ENCODE measurements at places on chromosomes 2 and 18.

DNA sequence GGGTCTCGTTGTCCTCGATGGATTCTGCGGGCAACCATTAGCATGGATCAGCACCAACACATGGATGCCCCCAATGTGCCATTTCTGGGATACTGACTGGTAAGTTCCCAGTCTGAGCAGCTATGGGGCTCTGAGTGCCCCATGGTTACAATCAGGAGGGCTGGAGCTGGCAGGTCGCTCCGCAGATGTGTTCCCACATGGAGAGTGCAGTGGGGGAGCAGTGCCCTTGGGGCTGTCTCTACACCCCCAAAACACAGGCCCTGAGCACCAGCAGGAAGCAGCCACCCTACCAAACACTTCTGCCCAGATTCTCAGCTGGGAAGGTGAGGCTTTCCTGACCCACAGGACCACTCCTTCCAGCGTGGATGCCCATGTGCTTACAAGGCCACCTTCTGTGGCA is 8.0 kb downstream of the NGEF start:
- no peak for DNase-seq

DNA sequence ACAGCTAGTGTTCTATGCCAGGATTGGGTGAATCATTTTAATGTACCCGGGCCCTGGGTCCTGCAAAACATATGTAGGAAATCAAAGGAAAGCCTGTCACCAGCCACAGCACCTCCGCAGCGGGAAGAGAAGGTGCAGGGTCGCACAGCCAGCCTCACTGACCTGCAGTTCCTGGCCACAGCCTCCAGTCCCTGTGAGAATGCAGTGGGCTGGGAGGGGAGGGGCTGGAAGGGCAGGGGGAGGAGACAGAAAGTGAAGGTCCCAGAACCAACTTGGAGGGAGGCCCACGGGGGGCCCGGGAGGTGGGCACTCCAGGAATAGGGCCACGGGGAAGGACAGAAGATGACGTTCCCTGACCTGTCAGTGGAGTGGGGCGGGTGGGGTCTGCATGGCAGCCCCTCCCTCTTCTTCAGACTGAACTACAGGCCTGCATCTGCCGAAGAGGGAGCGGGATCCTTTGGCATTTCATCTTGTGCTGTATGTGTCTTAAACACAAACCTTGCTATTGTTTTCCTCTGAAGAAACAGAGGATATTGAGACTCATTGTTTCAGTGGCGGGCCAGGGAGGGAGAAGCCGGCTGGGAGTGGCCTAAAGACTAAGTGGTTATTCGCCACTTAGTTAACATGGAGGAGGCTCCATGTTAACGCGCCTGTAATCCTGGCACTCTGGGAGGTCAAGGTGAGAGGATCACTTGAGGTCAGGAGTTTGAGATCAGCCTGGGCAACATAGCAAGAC is 7.5 kb downstream of the MAL start:
- DNase-seq = no peak

DNA sequence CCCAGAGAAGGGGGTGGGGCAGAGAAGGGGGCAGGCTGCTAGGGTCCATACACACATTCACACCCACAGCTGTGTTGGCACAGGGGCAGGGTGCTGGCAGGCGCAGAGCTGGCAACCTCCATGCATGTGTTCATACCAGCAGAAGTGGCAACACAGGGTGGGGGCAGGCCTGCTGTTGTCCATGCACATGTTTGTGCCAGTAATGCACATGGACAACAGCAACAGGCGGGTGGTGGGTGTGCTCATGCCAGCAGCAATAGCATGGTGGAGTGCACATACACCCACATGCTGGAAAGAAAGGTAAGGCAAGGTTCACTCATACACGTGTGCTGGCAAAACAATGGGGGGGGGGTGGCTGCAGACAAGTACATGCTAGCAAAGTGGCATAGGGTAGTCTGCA is 54.7 kb downstream of the FBXO15 start:
- no peak for DNase-seq

DNA sequence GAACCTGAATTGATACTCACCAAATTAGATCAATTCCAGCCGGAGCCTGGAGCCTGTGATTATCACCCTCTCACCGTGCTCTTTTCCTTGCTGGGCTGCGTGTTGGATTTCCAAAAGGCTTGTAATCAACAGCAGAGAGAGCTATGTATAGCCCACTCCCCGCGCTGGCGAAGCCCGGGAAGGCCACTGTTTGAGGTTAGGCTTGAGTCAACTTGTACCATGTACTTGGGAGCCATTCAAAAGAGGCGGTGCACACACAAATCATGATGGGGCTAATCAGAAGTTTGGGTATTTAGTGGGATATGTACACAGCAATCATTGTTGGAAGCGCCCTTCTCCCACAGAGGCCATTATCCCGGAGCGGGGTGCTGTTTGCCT is 151.6 kb downstream of the GLI2 start:
- peak; percentile 49 for DNase-seq

DNA sequence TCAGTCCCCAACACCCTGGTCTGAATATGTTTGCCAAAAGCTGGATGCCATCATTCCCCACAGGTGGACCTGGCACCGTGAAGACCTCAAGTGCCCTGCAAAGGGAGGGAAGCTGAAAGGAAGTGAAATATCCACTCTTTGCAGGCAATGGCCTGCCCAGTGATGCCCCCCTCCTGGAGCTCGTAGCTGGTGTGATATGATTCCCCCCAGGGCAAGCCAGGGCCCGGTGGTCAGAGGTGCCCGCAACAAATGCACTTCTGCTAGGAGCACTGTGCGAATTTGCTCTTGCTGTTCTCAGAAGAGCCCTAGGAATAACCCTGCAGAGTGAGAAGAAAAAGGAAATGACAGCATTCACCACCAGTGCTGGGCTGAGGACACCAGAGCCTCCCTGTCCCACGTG is 247.4 kb downstream of the KLHL29 start:
- no peak for DNase-seq

- peak; percentile 90 for DNase-seq
Observed at GRCh38 chr2:18299423-18300212, 260.8 kb downstream of the RDH14 start.

GRCh38 chr2:50651676-50652075 is 380.3 kb downstream of the NRXN1 start:
- DNase-seq = no peak

- peak; percentile 83 for DNase-seq
Observed at GRCh38 chr2:45851576-45852304, 200.3 kb downstream of the PRKCE start.

DNA sequence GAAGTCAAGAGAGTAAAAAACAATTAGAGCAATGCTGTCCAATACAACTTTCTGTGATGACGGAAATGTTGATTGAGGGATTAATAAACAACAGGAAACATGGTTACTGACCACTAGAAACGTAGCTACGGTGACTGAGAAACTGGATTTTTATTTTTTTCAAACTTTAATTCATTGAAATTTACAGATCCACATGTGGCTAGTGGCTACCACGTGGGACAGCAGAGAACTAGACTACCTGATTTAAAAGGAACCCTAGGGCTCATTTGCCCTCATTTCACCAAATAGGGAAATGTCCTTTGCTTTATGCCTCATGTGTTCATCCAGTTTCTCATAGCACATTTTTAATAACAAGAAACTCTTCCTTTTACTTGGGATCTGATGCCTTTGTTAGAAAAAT is 413.0 kb downstream of the TGIF1 start:
- DNase-seq = no peak

GRCh38 chr18:63146828-63147409 is 172.7 kb downstream of the BCL2 start:
- no peak for DNase-seq

GRCh38 chr2:36178384-36178783 is 177.2 kb upstream of the CRIM1 start:
- DNase-seq = no peak

DNA sequence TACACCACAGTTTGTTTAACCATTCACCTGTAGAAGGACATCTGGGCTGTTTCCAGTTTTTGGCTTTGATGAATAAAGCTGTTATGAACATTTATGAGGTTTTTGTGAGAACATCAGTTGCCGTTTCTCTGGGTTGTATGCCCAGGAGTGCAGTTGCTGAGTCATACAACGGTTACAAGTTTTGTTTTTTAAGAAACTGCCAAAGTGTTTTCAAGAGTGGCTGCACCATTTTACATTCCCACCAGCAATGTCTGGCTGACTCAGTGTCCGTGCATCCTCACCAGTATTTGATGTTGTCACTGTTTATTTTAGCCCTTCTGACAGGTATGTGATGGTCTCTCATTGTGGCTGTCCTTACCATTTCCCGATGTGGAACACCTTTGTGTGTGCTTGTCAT is 48.0 kb upstream of the GPR17 start:
- peak; percentile 35 for DNase-seq

- DNase-seq = peak; percentile 79
Observed at GRCh38 chr2:222904557-222905258, 43.9 kb downstream of the ACSL3 start.

DNA sequence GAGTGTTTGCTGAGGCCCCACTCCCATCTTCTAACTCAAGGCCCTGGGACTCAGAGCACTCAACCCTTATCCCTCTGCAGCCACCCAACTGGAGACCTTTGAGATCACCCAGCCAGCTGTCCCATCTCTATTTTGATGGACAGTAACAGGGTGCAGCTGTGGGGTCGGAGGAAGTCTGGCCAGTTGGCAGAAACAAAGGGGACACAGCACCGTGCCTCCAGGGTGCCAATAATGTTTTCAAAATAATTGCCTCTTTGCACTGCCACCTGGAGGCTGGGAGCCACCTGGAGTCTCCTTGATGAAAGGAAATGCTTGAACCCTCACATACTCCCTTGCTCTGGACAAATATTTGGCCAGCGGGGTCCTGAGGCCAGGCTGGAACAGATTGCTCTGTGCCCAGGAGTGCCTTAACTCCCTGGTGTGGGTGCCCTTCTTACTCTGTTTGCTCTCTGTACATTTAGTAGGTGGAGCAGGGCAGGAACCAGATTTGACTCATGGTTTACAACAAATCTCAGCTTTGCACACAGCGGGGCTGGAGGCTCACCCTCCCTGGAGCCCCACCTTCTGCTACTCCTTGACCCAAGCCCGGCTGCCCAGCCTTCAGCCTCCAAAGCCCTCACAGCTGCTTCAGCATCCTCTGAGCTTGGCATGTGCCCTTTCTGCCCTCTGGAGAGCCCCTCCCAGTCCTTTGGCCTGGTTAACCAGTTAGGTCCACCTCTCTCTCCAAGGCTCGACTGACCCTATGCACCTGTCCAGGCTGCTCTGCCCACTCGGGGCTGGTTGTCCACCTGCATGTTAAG is 17.2 kb downstream of the MAL start:
- no peak for DNase-seq

GRCh38 chr2:109679225-109679624 is 65.1 kb downstream of the SOWAHC start:
- DNase-seq = no peak

DNA sequence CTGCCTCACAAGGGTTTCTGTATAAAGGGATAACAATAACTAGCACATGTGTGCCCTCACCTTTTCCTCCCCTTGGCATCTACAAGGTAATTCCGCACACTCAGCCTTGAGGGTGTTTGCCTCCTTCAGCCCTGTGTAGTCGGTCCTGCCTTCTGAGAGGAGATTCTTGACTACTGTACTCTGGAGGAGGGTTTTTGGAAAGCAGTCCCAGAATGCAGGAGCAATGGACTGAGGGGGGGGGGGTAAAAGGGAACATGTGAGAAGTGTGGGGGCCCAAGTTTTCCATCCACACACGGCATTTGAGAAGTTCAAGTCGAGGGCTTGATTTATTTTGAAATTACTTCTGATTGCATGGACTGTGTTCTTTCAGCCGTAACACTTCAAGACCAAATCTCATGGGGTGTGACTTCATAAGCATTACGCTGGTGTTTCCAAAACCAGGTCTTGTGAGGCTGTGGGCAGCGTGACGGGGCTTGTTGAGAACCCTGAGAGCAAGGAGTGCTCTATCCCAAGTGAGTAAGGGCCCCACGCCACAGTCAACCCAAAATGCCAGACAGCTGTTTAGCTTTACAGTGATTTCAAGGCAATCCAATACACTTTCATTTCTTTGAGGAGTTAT is 198.7 kb upstream of the MEIS1 start:
- no peak for DNase-seq

DNA sequence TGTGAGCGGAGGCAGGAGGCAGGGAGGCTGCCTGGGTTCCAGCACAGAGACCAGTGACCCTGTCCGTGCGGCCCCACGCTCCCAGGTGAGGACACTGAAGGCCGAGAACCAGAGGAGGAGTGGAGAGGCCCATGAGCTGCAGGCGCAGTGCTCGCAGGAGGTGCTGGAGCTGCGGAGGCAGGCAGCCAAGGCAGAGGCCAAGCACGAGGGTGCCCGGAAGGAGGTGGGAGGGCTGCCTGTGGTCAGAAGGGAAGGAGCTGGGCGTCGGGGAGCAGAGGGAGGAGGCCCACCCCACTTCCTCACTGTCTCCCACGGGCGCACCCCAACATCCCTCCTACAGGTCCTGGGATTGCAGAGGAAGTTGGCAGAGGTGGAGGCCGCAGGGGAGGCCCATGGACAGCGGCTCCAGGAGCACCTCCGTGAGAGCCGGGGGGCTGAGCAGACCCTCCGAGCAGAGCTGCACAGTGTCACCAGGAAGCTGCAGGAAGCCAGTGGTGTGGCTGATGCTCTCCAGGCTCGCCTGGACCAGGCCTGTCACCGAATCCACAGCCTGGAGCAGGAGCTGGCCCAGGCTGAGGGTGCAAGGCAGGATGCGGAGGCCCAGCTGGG is 33.0 kb upstream of the SNED1 start:
- no peak for DNase-seq

DNA sequence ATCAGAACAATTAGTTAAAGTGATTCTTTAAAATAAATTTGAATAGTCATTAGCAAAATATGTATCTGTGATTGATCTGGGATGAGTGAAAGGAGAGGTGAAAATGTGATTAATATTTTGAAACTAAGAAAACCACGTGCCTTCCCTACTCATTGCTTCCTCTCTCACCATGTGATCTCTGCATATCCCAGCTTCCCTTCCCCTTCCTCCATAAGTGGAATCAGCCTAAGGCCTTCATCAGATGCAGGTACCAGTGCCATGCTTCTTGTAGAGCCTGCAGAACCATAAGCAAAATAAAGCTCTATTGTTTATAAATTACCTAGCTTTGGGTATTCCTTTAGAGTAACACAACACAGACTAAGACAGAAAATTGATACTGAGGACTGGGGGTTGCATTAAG is 11.2 kb upstream of the STAT1 start:
- DNase-seq = no peak

DNA sequence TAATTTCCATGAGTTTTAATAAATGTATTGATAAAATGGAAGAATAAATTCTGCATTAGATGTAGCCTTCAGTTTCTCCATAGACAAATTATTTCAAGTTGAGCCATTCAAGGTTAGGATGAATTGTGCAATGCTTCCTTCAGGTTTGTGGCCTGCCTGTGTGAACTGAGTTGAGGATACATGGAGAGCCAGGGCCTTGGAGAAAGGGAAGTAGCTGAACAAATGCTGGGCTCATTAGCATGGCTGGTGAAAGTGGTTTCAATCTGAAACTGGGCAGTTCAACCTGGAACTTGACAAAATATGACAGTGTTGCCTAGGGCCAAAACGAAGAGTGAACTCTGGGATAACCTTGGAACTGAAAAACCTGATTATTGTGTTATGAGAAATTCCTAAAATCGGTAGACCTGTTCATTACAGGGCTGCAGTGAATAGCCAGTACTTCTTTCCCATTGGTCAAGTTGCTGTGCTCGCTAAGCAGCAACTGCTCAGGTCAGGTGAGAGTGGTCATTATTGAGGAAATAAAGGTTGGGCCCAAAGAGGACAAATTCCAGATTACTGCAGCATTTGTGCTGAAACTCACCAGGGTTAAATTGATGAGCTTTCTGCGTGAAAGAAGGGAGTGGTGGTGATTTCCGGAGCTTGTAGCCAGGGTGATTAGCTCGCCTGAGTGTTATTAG is 12.7 kb downstream of the INPP1 start:
- DNase-seq = no peak

GRCh38 chr2:44205169-44205568 is 36.5 kb downstream of the PPM1B start:
- no peak for DNase-seq

GRCh38 chr2:33304032-33304864 is 172.2 kb upstream of the RASGRP3 start:
- no peak for DNase-seq

- peak; percentile 18 for DNase-seq
Observed at GRCh38 chr2:177551989-177552421, 159.4 kb downstream of the AGPS start.
